ENCODE measurements at places on chromosomes 13 and 19.

DNA sequence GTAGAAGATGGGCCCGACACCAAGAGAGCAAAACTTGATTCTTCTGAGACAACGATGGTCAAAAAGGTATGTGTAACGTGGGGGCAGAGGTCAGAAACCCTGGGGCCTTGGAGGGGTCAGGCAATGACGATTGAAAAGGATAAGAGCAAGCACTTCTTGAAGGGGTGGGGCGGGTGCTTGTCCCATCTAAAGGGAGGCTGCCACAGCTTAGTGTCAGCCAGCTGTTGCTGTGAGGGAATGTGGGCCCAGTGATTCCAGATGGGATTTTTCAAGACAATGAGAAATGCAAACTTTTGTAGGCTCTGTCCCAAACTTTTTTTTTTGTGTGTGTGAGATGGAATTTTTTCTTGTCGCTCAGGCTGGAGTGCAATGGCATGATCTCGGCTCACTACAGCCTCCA, 24.5 kb downstream of the SAE1 start:
- DNase-seq: no peak

DNA sequence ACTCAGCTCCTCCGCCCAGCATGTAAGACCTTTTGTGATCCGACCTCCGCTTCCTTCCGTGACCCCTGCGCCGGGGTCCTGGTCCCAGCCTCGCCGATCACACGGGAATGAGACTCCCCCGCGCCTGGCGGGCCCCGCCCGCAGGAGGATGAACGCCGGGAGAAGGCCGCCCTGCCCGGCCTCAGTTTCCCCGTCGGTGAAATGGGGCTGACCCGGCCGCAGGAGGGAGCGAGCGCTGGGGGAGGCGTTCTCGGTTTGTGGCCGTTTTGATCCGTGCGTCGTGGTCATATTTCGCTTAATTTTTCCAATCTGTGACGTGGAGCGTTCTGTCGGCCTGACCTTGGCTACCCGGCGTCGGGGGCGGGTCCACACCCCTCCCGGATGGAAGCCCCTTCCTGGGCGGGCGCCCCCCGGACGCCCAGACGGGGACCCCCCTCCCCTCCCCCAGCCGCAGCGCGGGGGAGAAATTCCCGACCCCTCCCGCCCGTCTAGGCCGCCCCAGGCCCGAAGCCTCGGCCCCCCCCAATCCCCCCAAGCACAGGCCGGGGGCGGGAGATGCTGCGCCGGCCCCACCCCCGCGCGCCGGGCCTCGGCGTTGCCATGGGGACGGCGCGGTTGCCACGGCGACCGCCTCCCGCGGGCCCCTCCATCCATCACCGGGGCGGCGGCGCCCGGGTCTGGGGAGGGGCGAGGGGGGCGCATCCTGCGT, 11.1 kb downstream of the PALM start:
- DNase-seq: no peak

DNA sequence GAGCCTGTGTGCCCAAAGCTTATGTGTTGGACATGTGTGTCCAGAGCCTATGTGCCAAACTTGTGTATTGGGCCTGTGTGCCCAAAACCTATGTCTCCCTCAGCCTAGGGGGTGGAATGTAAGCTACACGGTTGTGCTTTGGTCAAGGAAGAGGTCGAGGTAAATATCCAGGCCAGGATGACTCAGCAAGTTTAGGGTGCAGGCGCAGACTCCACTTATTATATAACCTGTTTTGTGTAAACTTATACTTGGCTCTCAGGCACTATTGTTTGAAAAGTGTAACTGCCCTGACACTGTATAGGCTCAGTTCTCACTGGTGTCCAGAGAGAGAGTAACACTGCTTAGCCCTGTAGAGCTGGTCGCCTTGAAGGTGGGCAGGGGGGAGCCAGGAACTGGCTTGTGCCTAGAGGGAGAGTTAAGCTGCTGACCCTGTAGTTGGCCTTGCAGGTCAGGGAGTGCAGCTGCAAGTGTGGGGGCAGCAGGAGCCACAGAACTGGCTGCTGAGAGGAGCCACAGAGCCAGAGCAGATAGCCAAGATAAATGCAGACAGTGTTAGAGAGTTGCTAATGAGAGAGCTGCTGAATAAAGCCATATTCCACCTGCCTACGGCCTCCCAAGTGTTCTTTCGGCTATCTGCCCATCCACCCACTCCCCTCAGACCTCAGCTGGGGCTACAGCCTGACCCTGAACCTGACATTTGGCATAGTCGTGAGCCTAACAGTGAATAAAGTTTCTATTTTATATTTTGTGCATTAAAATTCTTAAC, 517.2 kb upstream of the SLITRK1 start:
- DNase-seq: no peak

GRCh38 chr19:54248016-54248601, 5.5 kb upstream of the LILRA6 start:
- no peak for DNase-seq

- no peak for DNase-seq
These were observed 90.4 kb downstream of the PTPRS start for GRCh38 chr19:5250127-5250659.

- DNase-seq: no peak
These were observed 128.8 kb downstream of the ZDHHC20 start for GRCh38 chr13:21330126-21330861.

GRCh38 chr19:13437919-13438618, 68.2 kb downstream of the CACNA1A start:
- DNase-seq: no peak

GRCh38 chr19:4957981-4958380, 10.9 kb upstream of the KDM4B start:
- DNase-seq: no peak

DNA sequence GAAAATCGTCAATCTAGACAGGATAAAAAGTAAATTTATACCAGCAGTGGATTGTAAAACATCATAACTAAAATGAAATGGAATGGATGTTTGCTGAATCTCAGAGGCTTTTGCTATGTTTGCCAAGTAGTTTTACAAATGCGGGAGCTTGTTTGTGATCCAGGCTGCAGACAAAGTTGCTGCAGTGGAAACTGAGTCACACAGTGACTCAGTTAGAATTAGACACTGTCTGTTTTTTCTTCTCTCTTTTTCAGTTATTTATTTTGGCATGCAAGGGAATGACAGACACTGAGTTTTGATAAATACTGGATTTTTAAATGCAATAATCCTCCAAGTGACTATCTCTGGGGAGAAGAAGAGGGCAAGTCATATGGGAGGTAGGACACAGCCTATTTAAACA, 4.6 kb upstream of the PNMA8A start:
- no peak for DNase-seq
